ENCODE measurements at places on chromosomes 12 and 14. TPM values are rescaled to one million over a fixed set of nuclear protein-coding genes. Genes with fewer than 3 reads are reported as not detected.

DNA sequence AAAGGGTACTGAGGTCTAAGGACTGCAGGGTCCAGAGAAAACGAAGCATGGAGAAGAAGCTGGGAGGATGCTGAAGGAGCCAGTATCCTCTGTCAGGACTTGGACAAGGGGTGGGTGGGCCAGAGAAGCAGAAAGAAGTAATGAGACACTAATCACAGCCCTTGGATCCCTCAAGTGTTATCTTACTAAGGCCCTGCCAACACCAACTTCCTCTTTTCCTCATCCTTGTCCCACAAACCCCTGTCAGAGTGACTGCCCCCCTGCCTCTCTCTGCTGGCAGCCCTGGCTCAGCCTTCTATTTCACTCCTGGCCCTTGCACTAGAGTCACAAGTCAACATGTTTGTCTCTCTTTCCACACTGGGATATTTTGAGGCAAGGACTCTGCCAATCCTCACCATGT lies 3.8 kb upstream of the ASIC1 start:
- DNase-seq: no peak

- DNase-seq: no peak
Observed at GRCh38 chr12:2347137-2347843, 294.5 kb downstream of the CACNA1C start.

DNA sequence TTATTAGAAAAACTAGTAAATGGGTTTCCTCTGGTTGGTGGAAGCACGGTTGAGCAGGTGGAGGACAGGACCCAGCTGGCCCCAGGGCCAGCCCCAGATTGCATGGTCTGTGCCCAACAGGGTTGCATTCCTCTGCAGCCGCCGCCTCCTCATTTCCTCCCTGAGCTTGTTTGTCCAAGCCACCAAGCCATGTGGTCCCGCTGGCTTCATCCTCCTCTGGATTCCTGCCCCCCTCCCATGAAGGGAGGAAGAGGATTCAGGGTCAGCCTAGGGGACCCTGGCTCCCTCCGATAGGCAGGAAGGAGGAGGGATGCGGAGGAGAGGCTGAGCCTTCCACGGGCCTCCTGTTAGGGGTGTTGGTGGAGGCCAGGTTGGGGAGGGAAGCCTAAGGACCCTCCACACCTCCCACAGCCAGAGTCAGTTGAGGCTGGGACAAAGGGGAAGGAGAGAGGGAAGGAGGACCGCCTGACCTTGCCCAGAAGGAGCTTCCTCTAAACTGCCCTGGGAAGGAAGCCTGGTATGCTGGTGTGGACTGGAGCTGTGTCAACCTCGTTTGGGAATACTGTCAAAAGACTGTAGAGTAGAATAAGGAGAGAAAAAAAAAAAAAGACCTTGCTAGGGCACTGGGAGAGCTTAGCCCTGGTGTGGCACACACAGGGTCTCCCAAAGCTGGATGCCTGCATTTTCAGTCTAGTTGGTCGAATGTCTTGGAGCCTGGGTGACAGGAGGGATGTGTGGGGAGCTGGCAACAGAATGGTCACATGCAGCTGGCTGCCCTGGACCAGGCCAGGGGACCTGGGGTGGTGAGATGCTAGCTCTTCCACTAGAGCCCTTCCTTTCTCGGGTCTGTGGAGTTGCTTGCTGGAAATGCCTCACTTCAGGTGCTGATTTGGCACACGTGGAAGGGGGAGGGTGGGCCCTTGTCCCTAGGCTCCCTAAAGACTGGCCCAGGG lies 42.4 kb downstream of the PLEKHG3 start:
- DNase-seq: no peak

CD9 gene
- 5.4 TPM for total RNA-seq

TMX1 gene
- 50.6 TPM for total RNA-seq

- peak; percentile 47 for DNase-seq
Observed at GRCh38 chr12:50924439-50925341, 27.7 kb upstream of the HIGD1C start.

GRCh38 chr12:69417231-69417630 lies 53.0 kb upstream of the FRS2 start:
- no peak for DNase-seq

DNA sequence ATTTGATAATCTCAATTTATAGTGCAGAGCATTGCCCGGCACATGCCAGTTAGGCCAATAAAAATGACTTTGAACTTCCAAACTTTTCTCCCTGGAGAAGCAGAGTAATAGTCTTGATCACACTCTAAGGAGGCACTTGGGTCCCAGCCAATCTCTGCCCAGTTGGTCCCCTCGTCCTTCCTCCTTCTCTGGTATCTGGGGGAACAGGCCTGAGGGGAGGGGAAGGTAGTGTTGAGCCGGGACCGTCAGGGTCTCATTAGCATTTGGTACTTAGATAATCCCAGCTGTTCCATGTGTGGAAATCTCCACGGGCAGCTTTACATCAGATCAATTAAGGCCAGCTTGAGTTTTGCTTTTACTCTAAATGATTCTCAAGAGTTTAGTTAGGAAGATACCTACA lies 70.1 kb downstream of the ZNF641 start:
- DNase-seq: no peak

EIF2S3B gene
- 0.97 TPM for total RNA-seq

GRCh38 chr12:113874999-113875561 lies 91.0 kb downstream of the RBM19 start:
- DNase-seq: no peak
